A673 (cell line): ENCODE measurements at places on chromosomes 6 and 20. TPM values are rescaled to one million over a fixed set of nuclear protein-coding genes. Genes with fewer than 3 reads are reported as not detected.

The B3GALT4 gene
- 4.0 TPM in 2 replicates for total RNA-seq

The PDE10A gene
- 2.3 and 2.7 TPM in 2 replicates for total RNA-seq

The GHRH gene
- total RNA-seq: not detected in 2 replicates

The ULBP3 gene
- total RNA-seq: 1.5 and 1.6 TPM in 2 replicates

The DDAH2 gene
- total RNA-seq: 68.2 and 86.7 TPM in 2 replicates

The MYLK2 gene
- 1.2 and 1.3 TPM in 2 replicates for total RNA-seq

The SLPI gene
- total RNA-seq: not detected in 2 replicates

The LPA gene
- not detected in 2 replicates for total RNA-seq

The CCDC170 gene
- total RNA-seq: 0.17 and 0.55 TPM in 2 replicates

The CDKN1A gene
- 30.4 and 33.6 TPM in 2 replicates for total RNA-seq

The VIP gene
- total RNA-seq: not detected in 2 replicates

GRCh38 chr20:14498772-14499171 lies 161.4 kb upstream of the FLRT3 start:
- H3K4me3 ChIP-seq: no peak overlapping the region
- H3K27ac ChIP-seq: no peak overlapping the region
- H3K4me1 ChIP-seq: no peaks in the 10 kb centered on the region
- no peaks in the 10 kb centered on the region for H3K36me3 ChIP-seq
- no peaks in the 10 kb centered on the region for H3K27me3 ChIP-seq

DNA sequence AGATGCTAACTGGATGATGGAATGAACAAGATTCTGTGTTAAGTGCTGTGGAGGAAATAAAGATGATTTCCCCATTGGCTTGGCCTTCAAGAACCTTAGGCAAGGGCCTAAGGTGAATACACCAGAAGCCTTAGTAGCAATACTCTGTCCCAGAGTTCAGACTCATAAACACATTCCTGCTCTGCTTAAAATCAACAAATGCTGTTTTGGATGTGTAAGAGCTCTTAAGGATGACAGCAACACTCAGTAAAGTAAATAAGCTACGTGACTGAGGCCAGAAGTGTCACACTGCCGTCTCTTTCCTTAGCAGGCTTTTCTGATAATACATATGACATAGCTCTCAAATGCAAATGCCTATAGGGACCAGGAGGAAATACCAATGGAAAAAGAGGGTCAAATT lies 90.6 kb downstream of the EYA2 start:
- peaks cover 10% of the 10 kb centered on the region for H3K27me3 ChIP-seq
- H3K27ac ChIP-seq: no peak overlapping the region
- H3K36me3 ChIP-seq: no peaks in the 10 kb centered on the region

GRCh38 chr6:17998003-17998402 lies 10.6 kb upstream of the KIF13A start:
- no peaks in the 10 kb centered on the region for H3K4me1 ChIP-seq
- H3K27me3 ChIP-seq: no peaks in the 10 kb centered on the region
- no peak overlapping the region for H3K27ac ChIP-seq
- H3K36me3 ChIP-seq: no peaks in the 10 kb centered on the region
- H3K4me3 ChIP-seq: no peak overlapping the region

GRCh38 chr20:36865076-36865860 lies 10.7 kb upstream of the TLDC2 start:
- DNase-seq: no peak
- H3K27ac ChIP-seq: no peak overlapping the region
- H3K27me3 ChIP-seq: no peaks in the 10 kb centered on the region
- H3K4me1 ChIP-seq: peaks cover 16% of the 10 kb centered on the region

DNA sequence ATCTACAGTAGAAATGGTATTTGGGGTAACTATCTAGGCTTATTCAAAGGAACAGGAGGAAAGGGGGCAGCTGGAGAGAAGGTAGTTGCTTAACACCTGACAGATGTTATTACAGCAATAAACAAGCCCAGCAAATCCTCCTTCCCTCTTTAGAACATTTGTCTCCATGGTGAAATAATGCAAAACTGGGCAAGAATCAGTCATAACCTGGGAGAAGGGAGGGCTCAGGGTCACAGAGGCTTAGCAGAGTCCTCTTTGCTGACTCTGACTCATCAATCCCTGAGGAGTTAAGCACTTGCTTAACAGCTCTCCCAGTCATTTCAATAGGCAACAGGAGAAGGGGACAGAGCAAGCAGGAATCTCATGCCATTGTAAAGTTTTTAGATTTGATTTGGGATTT lies 230.3 kb downstream of the IBTK start:
- H3K27me3 ChIP-seq: no peaks in the 10 kb centered on the region
- no peaks in the 10 kb centered on the region for H3K4me1 ChIP-seq
- no peak overlapping the region for H3K4me3 ChIP-seq
- no peak overlapping the region for H3K27ac ChIP-seq
- H3K36me3 ChIP-seq: no peaks in the 10 kb centered on the region

DNA sequence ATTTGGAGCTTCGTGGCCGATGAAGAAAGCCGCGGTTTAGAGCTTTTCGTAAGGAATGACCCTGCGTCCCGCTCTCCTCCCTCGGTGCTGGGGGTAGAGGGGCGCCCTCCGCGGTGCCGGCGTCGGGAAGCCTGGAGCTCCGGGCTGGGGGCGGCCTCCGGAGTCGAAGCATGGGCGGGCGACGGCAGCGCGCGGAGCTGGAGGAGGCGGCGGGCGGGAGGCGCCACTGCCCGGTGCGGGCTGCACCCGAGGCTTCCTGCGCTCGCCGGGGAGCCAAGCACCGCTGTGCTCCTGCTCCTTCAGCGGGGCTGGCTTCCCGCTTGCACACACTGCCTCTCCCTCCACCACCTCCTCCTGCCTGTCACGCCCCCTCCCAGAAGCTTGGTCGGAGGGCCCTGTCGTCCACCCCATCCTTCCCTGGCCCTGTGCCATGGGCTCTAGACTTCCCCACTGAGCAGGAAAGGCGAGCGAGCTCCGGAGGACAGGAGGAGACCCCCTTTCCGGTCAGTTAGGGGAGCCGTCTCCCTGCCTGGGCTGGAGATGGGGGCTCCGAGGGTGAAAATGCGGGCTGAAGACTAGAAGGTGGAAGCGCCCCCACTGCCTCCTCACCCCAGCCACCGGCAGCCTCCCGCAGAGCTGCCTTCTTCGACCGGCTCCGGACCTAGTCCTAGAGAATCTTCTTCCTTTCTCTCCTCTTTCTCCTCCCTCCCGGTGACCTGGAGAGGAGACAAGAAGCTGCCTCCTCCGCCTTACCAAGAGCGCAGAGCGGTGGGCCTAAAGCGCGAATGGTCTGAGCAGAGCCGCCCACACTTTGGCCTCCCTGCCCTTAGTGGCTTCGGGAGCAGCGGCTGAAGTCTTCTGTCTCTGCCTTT lies 1.8 kb downstream of the CDH4 start:
- H3K4me3 ChIP-seq: peak overlapping the region; percentile 62
- H3K36me3 ChIP-seq: no peaks in the 10 kb centered on the region
- peaks cover 17% of the 10 kb centered on the region for H3K4me1 ChIP-seq
- H3K27me3 ChIP-seq: peaks cover 38% of the 10 kb centered on the region
- peak; percentile 54 for DNase-seq
- peak overlapping the region; percentile 57 for H3K27ac ChIP-seq

GRCh38 chr6:85460921-85461797 lies 11.3 kb downstream of the NT5E start:
- DNase-seq: no peak
- H3K36me3 ChIP-seq: no peaks in the 10 kb centered on the region

DNA sequence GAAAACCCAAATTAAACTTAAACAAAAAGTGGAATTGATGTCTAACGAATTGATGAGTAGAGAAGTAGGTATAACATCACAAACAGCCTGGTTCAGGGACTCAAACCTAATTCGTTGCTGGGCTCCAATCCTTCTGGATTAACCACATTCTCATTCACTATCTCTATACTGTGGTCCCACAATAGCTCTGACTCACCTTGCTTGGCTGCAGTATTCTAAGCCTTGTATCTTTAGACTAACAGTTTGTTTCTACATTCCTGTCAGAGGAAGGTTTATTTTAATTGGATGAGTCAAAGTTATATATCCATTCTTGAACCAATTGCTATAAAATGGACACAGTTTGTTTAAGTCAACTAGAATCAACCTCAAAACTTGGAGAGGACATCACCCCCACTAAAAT lies 530.5 kb upstream of the PTCHD4 start:
- no peaks in the 10 kb centered on the region for H3K36me3 ChIP-seq
- no peak overlapping the region for H3K4me3 ChIP-seq
- DNase-seq: no peak
- H3K4me1 ChIP-seq: no peaks in the 10 kb centered on the region
- H3K27me3 ChIP-seq: no peaks in the 10 kb centered on the region
- no peak overlapping the region for H3K27ac ChIP-seq

- no peak for DNase-seq
- H3K27ac ChIP-seq: no peak overlapping the region
- no peaks in the 10 kb centered on the region for H3K4me1 ChIP-seq
Measured at GRCh38 chr6:163147994-163148393, 266.5 kb upstream of the QKI start.

DNA sequence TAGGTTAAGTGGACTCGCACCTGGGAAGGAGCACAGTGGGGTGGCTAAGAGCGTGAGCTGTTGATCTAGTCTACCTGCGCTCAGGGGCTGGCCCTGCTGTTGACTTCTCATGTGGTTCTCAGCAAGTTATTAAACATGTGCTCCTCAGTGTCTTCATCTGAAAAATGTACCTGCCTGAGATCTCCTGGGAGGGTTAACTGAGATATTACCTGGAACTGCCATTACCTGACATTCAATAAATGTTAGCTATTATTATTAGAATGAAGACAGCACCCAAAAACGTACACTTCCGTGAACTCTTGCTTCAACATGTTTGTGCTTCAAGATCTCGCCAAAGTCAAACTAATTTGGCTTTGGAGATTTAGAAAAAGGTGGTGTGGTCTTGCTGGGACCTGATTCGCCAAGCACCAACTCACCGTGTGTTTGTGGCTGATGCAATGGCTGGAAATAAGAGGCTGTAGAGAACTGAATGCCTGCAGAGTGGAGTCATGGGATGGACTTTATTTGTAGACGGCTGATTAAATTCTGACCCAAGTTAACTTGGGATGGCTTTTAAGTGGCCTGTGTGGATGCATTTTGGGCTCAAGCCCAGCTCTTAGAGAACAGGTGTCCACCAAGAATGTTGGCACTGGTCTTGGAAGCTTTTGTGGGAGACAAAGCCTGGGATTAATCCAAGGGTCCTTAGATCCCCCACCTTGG lies 692.9 kb downstream of the QKI start:
- no peak overlapping the region for H3K4me3 ChIP-seq
- no peak overlapping the region for H3K27ac ChIP-seq
- no peaks in the 10 kb centered on the region for H3K36me3 ChIP-seq
- H3K27me3 ChIP-seq: no peaks in the 10 kb centered on the region
- DNase-seq: peak; percentile 25

DNA sequence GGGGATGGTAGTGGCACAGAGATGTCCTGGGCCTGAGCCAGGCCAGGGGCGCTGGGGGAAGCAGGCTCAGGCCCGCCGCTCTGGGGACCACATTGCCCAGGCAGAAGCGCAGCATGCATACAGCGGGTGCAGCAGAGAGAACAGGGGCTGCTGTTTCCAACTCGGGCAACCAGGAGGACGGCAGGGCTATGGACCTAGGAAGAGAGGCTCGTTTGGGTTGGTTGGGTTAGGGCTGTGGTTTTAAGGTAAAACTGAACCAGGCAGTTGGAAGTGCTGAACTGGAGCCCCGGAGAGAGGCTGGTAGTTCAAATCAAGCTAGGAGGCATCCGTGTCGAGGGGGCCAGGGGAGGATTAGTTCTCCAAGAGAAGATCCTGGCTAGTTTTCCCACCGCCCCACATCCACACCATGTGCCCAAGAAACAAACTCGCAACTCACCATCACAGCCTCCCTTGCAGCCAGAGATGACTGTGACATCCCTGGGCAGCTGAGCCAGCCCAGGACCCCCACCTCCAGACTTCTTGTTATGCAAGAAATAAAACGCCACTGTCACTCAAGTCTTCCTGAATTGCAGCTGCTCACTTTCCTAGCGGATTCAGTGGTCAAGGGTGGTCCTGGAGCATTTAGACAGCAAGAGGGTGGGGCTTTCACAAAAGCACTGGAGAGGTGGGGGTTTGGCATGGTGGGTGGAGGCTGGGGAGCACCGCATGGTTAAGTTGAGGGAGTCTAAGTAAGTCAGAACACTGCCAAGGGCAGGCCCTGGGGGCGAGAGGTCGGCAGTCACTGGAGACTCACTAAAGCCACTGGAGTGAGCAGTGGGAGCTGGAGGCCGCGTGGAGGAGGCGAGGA lies 161.2 kb downstream of the GRM4 start:
- no peaks in the 10 kb centered on the region for H3K36me3 ChIP-seq
- no peak overlapping the region for H3K27ac ChIP-seq
- no peaks in the 10 kb centered on the region for H3K4me1 ChIP-seq
- H3K27me3 ChIP-seq: no peaks in the 10 kb centered on the region
- DNase-seq: no peak

GRCh38 chr20:55667955-55668354 lies 337.4 kb downstream of the CBLN4 start:
- no peak for DNase-seq
- no peaks in the 10 kb centered on the region for H3K4me1 ChIP-seq
- H3K27me3 ChIP-seq: no peaks in the 10 kb centered on the region
- H3K27ac ChIP-seq: no peak overlapping the region
- no peak overlapping the region for H3K4me3 ChIP-seq

DNA sequence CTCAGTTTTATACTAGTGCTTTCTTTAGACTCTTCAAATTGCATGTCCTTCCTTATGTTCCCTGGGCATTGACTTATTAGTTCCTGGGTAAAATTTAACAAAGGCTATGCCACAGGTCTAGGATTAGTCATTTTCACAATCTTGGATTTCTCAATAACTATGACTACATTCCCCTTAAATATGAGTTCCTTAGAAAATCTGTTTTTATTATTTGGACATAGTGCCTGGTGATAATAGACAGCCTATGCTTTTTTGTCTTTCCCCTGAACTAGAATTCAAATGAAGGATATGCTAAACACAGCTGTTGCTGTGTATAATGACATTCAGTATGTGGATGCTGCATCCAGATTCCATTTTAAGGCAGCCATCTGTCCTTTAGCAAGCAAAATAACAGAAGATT lies 1252.8 kb upstream of the GJE1 start:
- H3K4me1 ChIP-seq: no peaks in the 10 kb centered on the region
- no peaks in the 10 kb centered on the region for H3K27me3 ChIP-seq
- H3K27ac ChIP-seq: no peak overlapping the region
- DNase-seq: no peak

DNA sequence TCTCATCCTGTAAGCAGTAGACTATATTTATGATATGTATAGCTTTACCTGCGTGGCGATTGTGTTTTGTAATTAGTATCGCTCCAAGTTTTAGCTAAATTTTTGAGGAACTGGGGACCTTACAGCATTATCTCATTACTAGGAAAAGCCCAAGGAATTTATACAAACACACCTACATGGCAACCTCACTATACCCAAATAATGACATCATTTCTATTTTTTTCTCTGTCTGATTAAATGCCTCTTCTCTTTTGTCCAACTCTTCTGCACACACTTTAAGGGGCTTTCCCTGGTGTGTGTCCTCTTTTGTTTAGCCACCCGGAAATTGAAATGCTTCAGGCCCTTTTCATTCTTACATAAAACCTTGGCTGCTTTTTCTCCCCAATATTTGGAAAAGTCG lies 82.9 kb upstream of the EXOC2 start:
- no peaks in the 10 kb centered on the region for H3K4me1 ChIP-seq
- H3K27me3 ChIP-seq: peaks cover 16% of the 10 kb centered on the region
- H3K36me3 ChIP-seq: no peaks in the 10 kb centered on the region

GRCh38 chr20:43968341-43969000 lies 53.8 kb downstream of the TOX2 start:
- H3K27ac ChIP-seq: no peak overlapping the region
- no peak overlapping the region for H3K4me3 ChIP-seq
- H3K4me1 ChIP-seq: peaks cover 32% of the 10 kb centered on the region
- no peaks in the 10 kb centered on the region for H3K27me3 ChIP-seq
- DNase-seq: no peak

GRCh38 chr6:29504961-29505360 lies 17.2 kb upstream of the MAS1L start:
- H3K4me3 ChIP-seq: no peak overlapping the region
- H3K36me3 ChIP-seq: no peaks in the 10 kb centered on the region
- H3K27ac ChIP-seq: no peak overlapping the region
- DNase-seq: no peak
- peaks cover 9% of the 10 kb centered on the region for H3K27me3 ChIP-seq
- H3K4me1 ChIP-seq: no peaks in the 10 kb centered on the region
